Activated naive CD8-positive, alpha-beta T cell treated with anti-CD3 and anti-CD28 coated beads for 36 hours (primary cell): ENCODE measurements at places on chromosomes 4 and X. TPM values are rescaled to one million over a fixed set of nuclear protein-coding genes. Genes with fewer than 3 reads are reported as not detected.
A peak's percentile ranks its signal among the peaks of the same experiment; 100 is the strongest.

DNA sequence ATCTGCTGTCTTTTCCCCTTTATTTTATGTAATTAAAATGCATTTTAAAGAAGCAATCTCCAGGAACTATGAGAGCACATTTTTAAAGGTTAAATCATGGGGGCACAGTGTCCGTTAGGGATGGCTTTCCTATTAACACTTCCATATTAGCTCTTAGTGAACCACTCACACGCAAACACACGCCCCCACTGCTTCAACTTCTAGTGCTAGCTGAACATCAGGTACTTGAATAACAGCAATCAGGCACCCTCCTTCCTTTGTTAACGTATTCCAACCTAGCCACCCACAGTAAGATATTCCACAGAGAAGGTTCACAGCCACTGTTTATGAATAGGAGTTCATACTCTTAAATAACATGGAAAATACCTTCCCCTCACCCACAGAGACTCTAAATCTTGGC lies 9.3 kb downstream of the TMEM255A start:
- DNase-seq: no peak

Gene TIGD4
- 0.42 TPM for total RNA-seq

Gene IL13RA1
- total RNA-seq: 0.47 TPM

GRCh38 chr4:78602334-78602733 lies 50.8 kb downstream of the ANXA3 start:
- DNase-seq: no peak

DNA sequence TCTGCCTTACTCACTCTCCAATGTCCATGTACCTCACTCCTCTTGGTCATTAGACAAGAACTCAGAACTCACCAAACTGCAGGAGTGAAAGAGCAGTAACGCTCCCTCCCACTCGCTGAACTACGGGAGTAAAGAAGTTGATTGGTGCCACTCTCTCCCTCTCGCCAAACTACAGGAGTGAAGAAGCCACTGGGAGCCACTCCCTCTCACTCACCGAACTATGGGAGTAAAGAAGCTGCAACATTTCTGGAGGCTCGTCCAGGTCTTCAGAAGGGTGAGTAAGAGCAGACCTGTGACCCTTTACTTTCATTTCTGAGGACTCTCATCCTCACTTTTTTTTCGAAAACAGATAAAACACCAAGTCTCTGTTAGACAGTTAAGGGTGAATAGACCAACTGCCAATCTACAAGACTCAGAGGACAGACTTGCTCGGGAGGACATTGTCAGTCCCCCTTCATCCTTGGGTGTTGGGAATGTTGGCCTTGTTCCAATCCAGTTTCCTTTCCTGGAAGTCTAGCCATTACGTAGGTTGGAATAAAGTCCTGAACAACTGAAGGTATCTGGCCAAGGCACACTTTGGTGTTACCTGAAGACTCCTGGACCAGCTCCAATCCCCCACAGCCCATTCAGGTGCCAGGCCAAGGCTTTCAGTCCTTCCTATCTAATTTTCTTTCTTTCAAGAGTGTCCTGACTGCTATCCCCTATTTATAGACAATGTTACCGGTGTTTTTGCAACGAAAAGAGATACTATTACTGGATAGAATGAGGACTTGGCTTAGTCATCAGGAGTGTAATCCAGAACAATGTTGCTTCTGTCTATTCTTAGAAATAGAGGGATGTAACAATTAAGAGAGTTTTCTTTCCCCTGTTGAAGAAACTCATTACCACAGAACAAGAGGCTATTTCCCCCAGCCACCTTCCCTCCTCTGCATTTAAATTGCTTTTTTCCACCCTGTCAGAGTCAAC lies 11.0 kb upstream of the COL25A1 start:
- no peak for DNase-seq

- DNase-seq: no peak
Measured at GRCh38 chr4:24598025-24598424, 13.7 kb upstream of the DHX15 start.

GRCh38 chrX:43745938-43746721 lies 90.0 kb downstream of the MAOA start:
- DNase-seq: no peak

- DNase-seq: no peak
Measured at GRCh38 chr4:146389561-146389960, 132.2 kb downstream of the SLC10A7 start.

Gene PACRGL
- total RNA-seq: 12.8 TPM

DNA sequence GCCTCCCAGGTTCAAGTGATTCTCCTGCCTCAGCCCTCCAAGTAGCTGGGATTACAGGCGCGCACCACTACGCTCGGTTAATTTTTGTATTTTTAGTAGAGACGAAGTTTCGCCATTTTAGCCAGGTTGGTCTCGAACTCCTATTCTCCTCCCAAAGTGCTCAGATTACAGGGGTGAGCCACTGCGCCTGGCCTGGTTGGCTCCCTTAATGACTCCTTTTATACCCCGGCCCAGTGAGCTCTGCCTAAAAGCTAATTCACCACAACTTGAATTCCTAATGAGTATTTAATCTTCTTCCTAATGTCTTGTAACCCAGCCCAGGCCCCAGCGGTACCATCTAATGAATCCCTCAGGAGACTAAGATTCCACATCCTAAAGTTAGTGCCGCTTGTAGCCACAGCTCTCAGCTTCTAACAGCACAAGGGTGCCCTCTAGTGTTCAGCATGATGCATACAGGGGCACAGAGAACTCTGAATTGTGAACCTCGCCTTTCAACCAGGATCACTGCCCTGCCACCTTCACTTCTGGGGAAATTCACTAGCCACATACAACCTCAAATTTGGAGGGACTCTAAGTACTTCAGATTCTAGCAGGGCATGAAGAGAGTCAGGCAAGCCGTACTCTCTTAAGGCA lies 89.5 kb downstream of the OR13H1 start:
- peak; percentile 22 for DNase-seq

Gene ASB9
- total RNA-seq: 0.54 TPM
